ENCODE measurements at places on chromosomes 12 and 14.

DNA sequence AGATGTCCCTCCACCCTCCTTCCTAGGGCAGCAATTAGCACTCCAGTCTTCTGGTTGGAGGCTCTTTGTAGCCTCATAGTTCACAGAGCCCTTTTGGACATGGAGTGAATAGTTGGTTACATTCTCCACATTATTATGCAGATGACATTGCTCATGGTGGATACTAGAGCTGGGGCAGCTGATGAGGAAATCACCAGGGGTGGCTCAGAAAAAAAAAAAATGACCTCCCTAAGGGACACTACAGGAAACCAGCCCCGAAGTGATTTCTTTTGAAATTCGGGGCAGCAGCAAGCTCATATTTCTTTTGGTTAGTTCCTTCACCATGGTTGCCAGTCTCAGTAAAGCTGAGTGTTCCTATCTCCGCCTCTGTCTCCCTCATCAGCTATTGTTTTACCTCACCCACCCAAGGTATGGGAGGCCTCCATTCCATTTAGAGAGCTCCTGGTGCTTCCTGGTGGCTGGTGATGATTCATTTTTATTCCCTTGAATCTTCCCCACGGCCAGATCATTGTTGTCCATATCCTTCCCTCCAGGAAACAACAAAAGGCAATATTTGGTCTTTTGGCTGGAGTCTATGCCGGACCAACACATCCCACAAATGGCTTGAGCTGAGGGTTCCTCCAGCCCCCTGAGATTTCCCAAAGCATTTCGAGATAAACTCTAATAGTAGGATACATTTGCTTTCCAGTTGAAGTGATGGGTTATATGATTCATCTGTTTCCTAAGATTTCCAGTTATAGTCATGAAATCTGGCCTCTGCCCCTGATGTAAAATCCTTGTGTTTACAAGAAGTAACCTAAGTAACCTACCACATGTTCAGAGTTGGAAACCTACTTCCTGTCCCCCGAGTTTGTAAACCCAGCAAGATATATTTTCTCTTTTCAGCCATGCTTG is 56.2 kb upstream of the NID2 start:
- DNase-seq: peak; percentile 72

DNA sequence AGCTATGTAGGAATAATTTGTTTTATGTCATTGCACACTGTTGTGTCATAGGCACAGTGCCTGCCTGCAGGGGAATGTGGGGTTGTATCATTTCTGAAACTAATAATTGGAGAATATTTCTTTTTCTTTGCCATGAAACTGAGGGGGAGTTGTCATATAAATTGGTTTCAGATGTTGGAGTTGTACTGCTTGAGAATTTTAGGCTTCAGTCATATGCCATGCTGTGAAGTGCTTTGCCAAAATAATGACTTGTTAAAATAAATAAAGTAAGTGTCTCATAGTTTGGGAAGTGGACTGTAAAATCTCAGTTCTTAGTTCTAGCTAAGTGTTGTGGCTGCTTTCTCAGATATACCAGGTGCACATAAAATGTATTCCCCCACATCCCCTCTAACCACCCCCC is 116.8 kb downstream of the DAAM1 start:
- DNase-seq: peak; percentile 83

- DNase-seq: no peak
Observed at GRCh38 chr12:66941150-66941549, 262.3 kb upstream of the GRIP1 start.

GRCh38 chr12:53004582-53004981 is 1.7 kb upstream of the EIF4B start:
- peak; percentile 17 for DNase-seq

DNA sequence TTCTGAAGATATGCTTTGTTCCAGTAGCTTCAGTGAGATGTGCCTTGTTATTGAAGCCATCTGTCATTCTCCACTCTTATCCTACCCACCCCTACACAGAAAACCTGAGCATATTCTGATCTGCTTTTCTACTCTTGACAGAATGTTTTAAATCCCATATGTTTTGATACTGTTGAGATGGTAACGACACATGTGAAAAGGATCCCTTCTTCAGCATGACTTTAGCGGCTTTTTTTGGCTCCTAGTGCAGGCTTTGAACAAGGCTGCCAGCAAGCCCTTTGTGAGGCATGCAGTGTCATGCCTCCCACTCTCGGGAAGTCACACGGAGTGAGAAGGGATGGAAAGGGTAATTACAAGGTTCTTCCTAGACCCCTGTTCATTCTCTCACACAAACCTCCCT is 228.8 kb upstream of the RGS6 start:
- peak; percentile 60 for DNase-seq

DNA sequence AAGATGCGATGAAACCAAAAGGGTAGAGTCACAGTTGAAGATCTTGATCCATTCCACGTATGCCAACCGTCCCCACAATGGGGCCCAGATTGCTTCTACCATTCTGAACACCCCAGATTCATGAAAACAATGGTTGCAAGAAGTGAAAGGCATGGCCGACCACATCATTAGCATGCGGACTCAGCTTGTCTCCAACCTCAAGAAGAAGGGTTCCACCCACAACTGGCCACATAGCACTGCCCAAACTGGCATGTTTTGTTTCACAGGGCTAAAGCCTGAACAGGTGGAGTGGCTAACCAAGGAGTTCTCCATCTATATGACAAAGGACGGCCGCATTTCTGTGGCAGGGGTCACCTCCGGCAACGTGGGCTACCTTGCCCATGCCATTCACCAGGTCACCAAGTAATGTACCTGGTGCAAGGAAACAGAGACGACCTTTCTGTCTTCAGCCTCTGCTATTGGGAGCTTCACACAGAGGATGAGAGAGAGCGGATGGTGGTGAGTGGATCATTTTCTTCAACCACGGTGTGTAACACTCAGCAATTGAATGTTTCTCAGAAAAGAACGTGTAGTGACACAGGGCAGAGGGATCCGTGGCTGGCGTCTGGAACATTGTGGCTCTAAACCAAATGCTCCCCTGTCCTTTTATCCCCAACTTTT is 26.8 kb upstream of the CLEC2D start:
- DNase-seq: no peak

GRCh38 chr14:105331575-105332349 is 17.2 kb downstream of the PACS2 start:
- no peak for DNase-seq

GRCh38 chr14:95495538-95496025 is 20.9 kb downstream of the SYNE3 start:
- DNase-seq: no peak

- no peak for DNase-seq
Observed at GRCh38 chr14:74647061-74647677, 35.1 kb upstream of the LTBP2 start.

DNA sequence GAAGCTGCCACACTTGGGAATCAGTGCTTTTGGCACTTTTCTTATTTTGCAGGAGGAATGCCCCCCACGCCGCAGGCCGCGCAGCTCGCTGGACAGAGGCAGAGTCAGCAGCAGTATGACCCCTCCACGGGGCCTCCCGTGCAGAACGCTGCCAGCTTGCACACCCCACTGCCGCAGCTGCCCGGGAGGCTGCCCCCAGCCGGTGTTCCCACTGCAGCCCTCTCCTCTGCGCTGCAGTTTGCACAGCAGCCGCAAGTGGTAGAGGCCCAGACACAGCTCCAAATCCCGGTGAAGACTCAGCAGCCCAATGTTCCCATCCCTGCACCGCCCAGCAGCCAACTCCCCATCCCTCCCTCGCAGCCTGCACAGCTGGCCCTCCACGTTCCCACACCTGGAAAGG is 32.3 kb downstream of the EP400 start:
- no peak for DNase-seq

DNA sequence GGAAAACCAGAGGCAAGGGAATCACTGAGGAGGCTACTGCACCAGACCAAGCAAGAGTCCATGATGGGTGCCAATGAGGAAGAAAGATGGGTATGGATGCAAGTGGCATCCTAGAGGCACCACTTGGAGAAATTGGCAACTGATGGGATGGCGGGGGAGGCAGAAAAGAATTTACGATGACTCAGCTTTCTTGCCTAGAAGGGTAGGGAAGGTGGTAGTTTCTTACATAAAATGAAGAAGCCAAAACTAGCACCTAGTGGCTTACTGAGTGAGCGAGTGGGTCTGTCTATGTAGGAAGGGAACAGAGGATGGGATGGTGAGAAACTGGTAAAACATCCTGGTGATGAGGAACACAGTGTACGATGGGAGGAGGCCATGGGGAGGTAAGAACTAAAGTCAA is 80.8 kb downstream of the CIT start:
- DNase-seq: no peak

DNA sequence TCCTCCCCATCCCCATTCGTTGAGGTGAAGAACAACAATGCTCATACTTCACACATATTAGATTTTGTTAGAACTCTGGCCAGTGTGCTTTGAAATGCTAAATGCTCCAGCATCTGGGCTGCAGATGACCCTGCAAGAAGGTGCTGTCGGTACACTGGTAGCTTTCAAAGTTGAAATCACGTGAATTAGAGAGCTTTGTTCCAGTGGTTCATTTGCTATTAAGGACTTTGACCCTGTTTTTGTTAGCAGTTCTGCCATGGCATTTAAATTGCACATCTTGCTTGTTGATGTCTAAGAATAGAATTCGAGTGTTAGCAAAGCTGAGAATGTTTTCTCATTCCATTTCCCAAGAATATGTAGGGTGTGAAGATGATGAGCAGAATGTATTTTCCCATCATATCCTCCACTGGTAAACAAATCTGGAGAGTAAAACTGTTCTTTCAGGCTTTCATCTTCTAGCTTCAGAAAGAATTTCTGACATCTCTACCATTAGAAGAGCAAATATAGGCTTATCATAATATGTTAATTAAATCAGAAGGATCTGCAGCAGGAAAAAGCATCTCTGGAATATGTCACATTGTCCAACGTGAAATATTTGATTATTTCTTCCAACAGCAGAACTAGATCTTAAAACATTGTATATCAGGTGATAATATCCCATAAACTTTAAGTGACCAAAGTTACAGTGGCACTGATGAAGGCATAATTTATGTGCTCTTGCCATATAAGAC is 98.8 kb upstream of the PDE3A start:
- DNase-seq: no peak

DNA sequence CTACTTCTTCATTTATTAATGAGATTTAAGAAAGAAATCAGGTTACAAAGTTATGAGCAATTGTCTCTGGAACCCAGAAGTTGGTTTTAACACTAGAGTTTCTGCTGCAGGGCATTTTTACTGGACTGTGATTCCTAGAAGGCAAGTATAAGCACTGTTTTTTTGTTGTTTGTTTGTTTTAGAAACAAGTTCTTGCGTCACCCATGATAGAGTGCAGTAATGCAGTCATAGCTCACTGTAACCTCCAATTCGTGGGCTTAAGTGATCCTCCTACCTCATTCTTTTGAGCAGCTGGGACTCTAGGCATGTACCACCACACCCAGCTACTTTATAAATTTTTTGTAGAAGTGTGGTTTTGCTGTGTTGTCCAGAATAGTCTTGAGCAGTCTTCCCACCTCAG is 25.6 kb downstream of the RAP1B start:
- DNase-seq: peak; percentile 31

GRCh38 chr14:20969336-20969735 is 14.0 kb downstream of the RNASE2 start:
- no peak for DNase-seq

DNA sequence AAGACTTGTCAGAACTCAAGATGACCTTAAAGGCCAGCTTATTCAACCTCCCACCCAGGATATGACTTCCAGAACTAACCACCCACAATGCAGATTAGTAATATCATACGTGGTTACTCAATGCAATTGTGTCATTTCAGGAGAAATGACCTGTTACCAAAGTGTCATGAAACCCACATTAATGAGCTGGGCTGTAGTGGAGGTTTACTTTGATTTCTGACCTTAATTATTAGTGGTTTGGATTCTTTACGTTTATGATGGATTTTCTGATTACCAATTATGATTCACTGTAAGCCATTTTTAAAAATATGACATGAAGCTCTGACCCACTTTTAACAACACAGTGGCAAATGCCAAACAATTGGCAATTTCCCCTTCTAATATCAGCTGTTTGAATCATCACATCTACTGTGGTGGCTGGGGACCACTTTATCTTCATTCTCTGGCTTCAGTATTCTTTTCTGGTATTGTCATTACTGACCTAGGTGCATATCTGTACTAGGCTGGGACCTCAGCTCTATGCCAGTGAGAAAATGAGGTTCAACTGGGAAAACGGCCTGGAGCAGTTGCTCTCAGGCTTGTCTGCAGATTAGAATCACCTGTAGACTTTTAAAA is 223.3 kb downstream of the RGS6 start:
- DNase-seq: no peak

DNA sequence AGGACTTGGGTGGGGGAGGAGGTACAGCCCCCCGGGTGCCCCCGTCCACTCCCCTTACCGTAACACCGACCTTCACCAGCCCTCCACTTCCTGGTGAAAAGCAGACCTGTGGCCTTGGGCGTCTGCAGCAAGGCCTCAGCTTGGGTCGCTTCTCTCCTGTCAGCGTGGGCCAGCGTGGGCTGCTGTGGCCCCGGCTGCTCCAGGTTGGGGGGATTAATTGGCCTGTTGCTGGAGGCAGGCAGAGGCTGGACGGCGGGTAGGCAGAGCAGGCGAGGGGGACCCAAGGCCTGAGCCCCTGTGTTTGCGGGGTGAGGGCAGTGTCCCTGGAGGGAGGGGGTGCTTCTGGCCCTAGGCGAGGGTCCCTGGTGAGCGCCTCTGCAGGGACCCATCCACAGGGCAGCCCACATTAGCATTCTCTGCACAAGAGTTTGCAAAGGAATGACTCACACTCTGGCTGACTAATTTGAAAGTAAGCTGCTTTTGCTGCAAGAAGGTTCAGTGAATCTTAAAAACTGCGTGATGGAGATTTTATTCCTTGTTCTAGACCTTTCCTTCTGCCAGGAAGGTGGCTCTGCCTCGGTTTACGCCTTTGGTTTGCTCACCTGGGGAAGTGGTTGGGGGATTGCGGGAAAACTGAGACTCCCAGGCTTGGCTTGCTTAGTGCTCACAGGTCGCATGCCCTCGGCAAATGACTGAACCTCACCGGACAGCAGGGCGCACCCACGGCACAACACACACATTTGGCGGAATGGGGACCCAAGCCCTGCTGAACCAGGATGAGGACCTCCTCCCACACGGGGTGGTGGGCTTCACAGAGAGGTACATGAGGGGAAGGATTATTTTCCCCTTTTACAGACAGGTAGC is 37.9 kb upstream of the DLK1 start:
- DNase-seq: peak; percentile 79

DNA sequence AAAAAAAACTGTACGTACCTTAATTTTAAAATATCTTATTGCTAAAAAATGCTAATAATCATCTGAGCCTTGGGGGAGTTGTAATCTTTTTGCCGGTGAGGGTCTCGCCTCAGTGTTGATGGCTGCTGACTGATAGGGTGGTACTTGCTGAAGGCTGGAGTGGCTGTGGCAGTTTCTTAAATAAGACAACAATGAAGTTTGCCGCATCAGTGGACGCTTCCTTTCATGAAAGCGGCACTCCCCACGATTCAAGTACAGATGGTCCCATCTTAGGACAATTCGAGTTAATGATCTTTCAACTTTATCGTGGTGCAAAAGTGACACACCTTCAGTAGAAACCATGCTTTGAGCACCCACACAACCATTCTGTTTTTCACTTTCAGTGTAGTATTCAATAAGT is 7.6 kb upstream of the PLD4 start:
- no peak for DNase-seq

- DNase-seq: no peak
Observed at GRCh38 chr12:132953771-132954170, 2.3 kb downstream of the ZNF605 start.

- DNase-seq: no peak
Observed at GRCh38 chr14:32064931-32065330, 12.2 kb upstream of the ARHGAP5 start.
